ENCODE measurements at places on chromosomes 16 and 17. TPM values are rescaled to one million over a fixed set of nuclear protein-coding genes. Genes with fewer than 3 reads are reported as not detected.

GRCh38 chr16:66894948-66895688 lies 14.8 kb downstream of the PDP2 start:
- no peaks in the 10 kb centered on the region for H3K27me3 ChIP-seq
- H3K4me3 ChIP-seq, result no peak overlapping the region
- no peak overlapping the region for H3K27ac ChIP-seq
- H3K36me3 ChIP-seq, result no peaks in the 10 kb centered on the region
- no peaks in the 10 kb centered on the region for H3K4me1 ChIP-seq

DNA sequence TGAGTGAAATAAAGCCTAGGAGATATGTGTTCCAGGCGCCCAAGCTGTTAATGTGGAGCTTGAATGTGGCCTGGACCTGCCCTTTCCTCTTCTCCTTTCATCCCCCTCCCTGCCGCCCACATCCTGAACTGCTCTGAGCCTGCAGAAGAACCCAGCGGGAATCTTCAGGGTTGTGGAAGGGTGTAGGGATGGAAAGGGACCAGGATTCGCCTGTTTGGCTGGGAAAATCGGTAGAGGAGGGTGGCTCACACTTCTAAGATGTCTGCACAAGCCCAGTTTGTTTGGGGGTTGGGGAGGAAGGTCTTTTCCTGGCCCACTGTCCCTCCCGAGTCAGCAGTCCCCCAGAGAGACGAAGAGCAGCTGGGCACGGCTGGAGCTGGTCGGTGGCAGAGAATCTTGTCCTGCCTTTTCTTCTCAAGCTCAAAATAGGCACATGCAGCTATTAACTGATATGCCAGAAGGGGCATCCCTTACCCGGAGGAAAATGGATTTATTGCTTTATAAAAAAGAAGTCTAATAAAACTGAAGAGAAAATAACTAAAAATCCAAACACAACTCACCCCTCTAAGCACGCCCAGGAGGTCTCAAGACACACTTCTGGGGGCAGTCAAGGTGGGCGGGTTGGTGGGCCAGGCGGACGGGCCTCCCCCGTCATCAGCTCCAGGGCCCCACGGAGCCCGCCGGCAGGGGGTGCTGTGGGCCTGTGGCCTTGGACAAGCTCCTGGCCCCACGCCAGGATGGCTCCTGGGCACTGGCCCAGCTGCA lies 11.5 kb upstream of the PITPNA start:
- H3K27me3 ChIP-seq, result no peaks in the 10 kb centered on the region
- H3K36me3 ChIP-seq, result no peaks in the 10 kb centered on the region
- H3K4me3 ChIP-seq, result no peak overlapping the region
- DNase-seq, result peak; percentile 90
- H3K4me1 ChIP-seq, result no peaks in the 10 kb centered on the region
- no peak overlapping the region for H3K27ac ChIP-seq

DNA sequence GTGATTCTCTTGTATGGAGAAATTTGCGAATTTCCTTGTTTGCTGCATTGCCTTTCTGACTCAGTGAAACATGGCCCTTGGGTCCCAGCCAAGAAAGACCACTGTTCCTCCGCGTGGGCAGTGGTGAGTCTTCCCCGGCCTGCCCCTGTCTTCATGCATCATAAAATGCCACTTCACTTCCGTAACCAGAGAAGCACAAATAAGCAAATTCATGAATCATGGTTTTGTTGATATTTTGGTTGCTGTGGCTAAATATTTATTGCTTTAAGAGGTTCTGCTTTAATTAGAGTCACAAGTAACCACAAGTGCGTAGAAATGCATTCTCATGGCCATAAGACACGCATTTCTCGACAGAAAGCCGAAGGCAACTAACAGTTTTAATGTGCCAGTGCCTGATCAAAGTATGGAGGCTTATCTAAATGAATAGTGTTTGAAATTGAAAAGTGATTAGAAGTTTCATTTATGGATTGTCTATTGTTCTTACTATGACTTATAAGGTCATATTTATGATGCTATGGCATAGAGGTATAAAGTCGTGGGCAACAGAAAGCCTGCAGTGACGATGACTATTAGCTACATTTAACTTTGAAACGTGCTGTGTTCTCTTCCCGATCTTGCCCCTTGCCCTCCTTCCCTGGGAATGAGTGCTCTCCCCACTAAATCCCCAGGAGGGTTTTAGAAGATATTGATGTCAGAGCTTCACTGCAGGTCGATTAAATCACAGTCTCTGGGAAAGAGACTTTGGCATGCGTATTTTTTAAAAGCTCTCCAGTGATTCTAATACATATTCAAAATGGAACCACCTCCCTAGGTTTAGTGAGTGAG lies 76.0 kb downstream of the WIPI1 start:
- no peaks in the 10 kb centered on the region for H3K27me3 ChIP-seq
- no peak for DNase-seq
- H3K27ac ChIP-seq, result no peak overlapping the region
- H3K4me3 ChIP-seq, result no peak overlapping the region

GRCh38 chr16:21946889-21947635 lies 6.1 kb upstream of the UQCRC2 start:
- H3K27me3 ChIP-seq, result no peaks in the 10 kb centered on the region
- H3K27ac ChIP-seq, result no peak overlapping the region
- no peak for DNase-seq

PER1 gene
- 30.6 TPM for total RNA-seq

CYB561 gene
- total RNA-seq, result 12.3 TPM

- peak overlapping the region; percentile 56 for H3K4me3 ChIP-seq
- DNase-seq, result peak; percentile 82
- peak overlapping the region; percentile 56 for H3K27ac ChIP-seq
- H3K27me3 ChIP-seq, result no peaks in the 10 kb centered on the region
- no peaks in the 10 kb centered on the region for H3K36me3 ChIP-seq
Measured at GRCh38 chr17:78313735-78314648, 45.9 kb downstream of the SOCS3 start.

DNA sequence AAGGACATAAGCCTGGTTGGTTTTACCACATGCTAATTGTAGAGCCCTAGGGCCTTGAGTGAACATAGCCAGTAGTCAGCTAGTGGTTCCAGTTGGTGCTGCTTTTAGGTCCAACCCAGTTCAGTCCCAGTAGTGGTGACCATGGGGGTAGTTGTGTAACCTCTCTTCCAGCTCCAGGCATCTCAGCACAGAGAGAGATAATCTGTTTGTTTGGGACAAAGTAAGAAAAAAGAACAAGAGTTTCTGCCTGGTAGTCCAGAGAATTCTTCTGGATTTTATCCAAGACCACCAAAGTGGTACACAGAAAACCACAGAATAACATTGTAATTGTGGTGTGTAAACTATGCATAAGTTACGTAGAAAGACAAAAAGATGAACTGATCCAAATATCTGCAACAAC lies 5.2 kb upstream of the CCL13 start:
- no peak overlapping the region for H3K4me3 ChIP-seq
- H3K27me3 ChIP-seq, result no peaks in the 10 kb centered on the region
- DNase-seq, result no peak
- H3K4me1 ChIP-seq, result no peaks in the 10 kb centered on the region
- no peak overlapping the region for H3K27ac ChIP-seq

GRCh38 chr17:81537343-81537855 lies 9.2 kb downstream of the FSCN2 start:
- H3K27ac ChIP-seq, result no peak overlapping the region
- H3K4me1 ChIP-seq, result no peaks in the 10 kb centered on the region
- no peak for DNase-seq
- no peaks in the 10 kb centered on the region for H3K27me3 ChIP-seq
- H3K36me3 ChIP-seq, result no peaks in the 10 kb centered on the region

TNFSF13 gene
- 6.8 TPM for total RNA-seq

ZDHHC1 gene
- 4.0 TPM for total RNA-seq

KCTD11 gene
- total RNA-seq, result 3.1 TPM

DNA sequence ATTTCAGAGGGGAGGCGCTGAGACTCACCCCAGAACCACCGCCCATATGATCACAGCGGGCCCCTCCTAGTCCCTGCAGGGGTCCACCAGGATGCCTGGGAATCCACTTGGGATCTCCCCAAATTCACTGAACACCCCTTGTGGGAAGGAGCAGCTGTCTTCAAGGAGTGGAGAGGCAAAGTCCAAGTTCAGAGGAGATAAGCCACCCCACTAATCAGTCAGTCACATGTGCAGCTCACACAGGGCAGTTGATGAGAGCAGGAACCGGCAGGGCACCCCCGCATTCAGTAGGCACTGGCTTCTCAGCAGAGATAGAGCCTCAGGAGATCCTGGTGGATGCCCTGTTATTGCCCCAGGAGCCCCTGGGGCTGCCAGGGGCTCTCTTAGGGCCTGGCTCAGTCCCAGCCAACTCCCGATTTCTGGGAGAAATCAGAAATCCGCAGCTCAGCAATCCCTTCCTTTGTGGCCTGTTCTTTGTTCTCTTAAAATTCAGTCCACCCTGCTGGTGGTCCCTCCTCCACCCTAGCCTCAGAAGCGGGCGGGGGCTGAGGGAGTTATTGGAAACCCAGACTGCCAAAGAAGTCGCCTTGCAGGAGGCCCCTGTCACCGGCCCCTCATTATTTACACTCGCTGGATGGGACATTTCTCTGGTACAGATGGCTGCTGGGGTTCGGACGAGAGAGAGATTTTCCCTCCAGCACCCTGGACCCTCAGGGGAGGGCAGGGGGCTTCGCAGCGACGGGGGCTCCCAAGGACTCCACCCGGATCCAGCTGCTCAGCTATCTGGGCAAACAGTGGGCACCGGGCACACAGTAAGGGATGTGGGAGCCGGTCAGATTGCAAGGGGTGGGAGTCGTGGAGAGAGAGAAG lies 1.8 kb downstream of the CDC42EP4 start:
- H3K27ac ChIP-seq, result peak overlapping the region; percentile 96
- DNase-seq, result peak; percentile 70
- no peaks in the 10 kb centered on the region for H3K27me3 ChIP-seq
- peaks cover 45% of the 10 kb centered on the region for H3K4me1 ChIP-seq
- H3K4me3 ChIP-seq, result peak overlapping the region; percentile 92

DNA sequence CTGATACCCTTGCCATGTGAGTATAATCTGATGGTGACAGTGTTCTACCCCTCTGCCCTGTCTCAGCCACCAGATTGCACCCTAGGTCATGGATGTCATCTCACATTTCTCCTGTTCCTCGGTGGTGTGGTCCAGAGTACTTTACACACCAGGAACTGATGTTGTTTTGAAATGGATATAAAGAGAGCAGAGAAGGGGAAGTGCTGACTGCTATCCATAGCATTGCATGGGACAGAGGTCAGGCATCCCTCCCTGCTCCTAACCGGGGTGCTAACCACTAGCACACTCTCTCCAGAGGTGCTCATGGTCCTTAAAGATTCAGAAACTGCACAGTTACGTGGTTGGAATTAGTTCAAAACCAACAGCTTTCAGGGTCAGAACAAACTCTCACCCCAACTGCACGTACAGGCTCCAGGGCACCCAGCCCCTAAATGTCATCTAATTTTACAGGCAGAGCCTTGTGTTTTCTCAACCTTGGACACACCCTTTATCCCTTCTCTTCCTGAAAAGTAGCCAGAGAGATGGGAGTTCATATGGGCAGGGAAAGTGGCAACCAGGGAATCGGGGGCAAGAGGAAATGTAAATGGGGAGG lies 16.3 kb downstream of the TTLL6 start:
- no peaks in the 10 kb centered on the region for H3K36me3 ChIP-seq
- H3K27me3 ChIP-seq, result no peaks in the 10 kb centered on the region
- no peaks in the 10 kb centered on the region for H3K4me1 ChIP-seq
